ENCODE measurements at places on chromosomes 16 and 17.

GRCh38 chr17:44024271-44024663, 9.5 kb upstream of the TMEM101 start:
- no peak for DNase-seq

DNA sequence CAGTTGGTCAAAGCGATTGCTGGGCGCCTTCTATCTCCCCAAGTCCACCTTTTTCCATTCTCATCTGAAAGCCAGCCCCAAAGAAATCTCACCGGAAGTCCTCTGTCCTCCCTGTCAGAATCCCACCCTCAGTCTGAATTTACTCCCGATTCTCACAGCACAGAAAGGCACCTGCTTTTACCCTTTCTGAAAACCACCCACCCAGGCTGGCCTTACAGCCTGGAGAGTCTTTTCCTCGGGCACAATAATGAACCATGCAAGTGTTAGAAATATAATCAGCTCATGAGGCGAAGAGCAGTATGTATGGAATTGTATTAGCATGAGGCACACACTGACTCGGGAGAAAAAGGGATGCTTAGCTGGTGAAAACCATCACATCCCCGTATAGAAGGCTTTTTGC, 1.2 kb upstream of the ZFHX3 start:
- DNase-seq = no peak

- no peak for DNase-seq
These were observed 113.5 kb upstream of the FAM20A start for GRCh38 chr17:68714676-68715075.

DNA sequence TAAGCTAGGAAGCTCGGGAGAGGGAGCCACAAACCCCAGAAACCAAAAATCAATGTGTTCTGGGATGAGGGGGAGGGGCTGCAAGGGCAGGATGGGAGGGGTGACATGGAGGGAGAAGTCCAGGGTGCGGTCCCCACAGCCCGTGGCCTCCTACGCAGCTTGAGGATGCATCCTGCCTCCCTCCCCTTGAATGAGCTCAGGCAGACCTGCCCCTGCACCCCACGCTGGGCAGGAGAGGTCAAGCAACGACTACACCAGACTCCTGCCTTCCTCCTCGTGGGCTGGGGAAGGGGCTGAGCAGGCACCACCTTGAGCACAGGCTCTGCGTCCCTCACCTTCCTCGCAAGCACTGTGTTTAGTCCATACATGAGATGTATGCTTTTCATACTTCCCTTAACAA, 3.9 kb downstream of the ANKRD13B start:
- DNase-seq = no peak

GRCh38 chr16:85697431-85697830, 8.7 kb upstream of the GINS2 start:
- no peak for DNase-seq

- no peak for DNase-seq
These were observed 59.9 kb downstream of the ABR start for GRCh38 chr17:1119924-1120323.

DNA sequence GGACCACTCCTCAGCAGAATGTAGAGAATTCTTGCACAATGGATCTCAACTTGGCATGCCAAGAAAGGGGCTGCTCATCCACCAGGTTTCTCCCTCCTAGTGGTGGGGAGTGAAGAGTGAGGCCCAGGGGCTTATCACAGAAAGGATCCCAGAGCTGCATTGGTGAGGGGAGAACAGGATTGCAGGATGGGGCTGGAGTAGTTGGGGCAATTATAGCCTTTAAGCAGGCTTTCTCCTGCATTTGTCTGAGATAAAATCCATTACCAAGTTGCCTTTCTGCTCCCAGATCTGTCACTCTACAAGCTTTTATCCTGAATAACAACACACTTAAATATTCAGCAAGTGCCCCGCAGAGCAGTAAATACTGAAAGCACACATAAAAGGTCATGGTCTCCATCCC, 130.8 kb upstream of the CES5A start:
- no peak for DNase-seq

GRCh38 chr16:50202926-50203624, 50.0 kb downstream of the TENT4B start:
- DNase-seq = no peak

DNA sequence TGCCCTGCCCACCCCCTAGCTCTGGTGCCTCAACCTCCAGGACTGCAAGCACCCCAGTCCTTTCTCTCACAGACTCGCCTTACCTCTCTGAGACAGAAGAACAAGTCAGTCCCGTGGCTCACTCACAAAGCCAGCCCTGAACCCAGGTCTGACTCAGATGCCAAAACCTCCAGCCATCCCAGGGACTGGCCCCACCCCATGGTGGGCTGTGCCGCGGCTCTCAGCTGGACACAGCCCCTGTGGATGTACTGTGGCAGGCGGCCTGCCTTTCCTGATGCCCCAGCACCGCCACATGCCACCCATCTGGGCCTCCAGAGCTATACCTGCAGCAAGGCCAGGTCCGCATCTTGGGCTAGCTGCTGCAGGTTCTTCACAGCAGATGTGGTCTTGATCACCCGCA, 19.8 kb downstream of the MPG start:
- no peak for DNase-seq

DNA sequence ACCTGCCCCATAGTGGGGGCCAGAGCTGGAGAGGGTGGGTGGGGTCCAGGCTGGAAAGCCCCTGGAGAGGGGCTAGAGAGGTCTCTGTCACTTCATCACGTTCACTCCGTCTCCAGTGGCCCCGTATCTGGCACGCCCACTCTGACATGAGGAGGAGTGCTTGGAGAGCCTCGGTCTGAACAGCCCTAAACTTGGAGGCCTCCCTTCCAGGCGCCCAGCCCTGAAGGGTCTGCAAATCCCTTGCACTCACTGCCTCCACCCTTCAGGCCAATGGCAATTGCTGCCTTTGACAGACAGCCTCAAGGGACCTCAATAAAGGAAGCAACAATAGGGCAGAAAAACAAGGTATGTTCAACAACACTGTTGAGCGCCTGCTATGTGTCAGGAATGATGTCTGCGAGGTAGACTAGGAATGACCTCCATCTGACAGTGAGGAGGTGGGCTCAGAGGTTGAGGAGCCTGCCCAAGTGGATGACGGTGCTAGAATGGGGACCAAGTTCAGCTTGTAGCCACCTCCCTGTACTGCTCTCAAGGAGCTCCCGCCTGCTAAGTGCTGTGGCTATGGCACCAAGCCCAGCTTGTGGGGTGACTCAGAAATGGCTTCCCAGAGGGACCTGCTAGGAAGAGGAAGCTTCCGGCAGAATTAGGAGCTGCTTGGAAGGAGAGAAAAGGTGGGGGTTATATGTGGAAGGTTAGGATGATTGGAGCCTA, 2.9 kb upstream of the EPX start:
- DNase-seq = no peak

DNA sequence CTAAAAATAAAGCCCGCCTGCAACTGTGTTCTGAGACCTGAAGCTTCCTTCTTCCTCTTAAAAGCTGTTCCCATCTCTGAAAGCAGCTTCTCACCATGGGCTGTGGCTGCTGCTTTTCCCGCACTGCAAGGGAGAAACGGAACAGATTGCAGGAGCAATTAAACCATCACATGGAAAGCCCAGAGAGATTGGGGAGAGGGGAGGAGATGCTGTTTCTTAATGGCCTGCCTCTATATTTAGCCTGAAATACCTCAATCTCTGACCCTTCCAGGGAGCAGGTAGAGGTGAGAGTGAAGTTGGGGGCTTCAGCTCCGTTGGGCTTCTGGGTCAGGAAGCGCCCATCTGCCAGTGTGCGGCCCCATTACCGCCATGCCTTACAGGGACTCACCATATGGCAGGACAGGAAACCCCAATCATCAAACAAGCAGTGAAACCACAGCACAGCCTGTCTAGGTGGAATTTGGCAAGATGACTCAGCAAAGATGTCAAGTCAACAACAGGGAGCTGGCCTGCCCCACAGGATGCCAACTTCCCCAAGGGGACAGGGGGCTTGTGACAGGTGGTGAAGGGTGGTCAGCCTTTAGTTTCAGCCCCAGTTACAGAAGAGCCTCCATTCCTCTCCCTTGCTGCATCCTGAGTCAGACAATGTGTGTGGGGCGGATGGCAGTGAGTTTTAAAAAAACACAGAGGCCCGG, 286.6 kb upstream of the CCL2 start:
- no peak for DNase-seq

DNA sequence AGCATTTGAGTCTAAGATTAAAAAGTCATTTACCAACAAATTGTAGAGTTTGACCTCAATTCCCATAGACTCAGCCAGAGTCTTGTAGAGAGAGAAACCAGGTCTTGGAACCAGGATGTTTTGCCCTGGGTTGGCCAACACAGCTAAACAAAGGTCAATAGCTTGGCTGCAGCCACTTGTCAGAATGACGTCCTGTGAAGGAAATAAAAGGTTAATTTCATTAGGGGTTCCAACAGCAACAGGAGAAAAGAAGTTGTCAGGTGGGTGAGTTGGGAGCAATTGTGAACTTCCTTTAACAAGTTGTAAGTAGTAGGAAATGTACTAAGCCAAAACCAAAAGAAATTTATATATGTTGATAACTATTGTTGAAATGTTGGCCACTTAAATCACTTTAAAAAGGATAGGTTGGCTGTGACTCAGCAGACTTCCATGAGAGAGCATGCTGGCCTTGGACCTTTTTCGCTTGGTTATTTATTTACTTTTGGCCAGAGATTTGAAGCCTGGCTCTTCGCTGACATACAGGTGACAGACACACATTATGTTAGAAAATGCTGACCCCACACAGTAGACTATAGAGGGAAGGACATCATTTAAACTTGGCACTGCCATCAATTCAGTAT, 4.3 kb downstream of the TAT start:
- no peak for DNase-seq

GRCh38 chr16:89918453-89919347, at the start of gene MC1R:
TSS of gene MC1R (plus strand) at chr16:89918862. CDS start at chr16:89919259, 397 bp downstream.
- DNase-seq = no peak

GRCh38 chr17:72255481-72255880, 134.7 kb downstream of the SOX9 start:
- DNase-seq = no peak

- DNase-seq = peak; percentile 88
These were observed 57.9 kb upstream of the CACNG4 start for GRCh38 chr17:66906321-66907278.

DNA sequence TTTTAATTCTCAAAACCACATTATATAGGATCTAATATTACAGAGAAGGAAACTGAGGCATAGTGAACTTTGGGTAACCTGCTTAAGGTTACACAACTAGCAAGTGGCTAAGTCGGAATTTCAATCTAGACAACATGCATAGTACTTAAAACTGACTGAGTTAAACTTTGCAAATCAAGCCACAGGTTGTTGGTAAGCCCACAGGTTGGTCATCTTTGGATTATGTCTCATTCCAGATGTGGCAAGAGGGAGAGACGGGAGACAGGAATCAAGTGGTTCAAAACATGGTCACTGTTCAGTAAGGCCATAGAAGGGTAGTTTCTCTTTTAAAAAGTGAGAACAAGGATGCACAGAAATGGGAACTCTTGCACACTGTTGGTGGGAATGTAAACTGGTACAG, 57.1 kb downstream of the MYO1D start:
- no peak for DNase-seq

DNA sequence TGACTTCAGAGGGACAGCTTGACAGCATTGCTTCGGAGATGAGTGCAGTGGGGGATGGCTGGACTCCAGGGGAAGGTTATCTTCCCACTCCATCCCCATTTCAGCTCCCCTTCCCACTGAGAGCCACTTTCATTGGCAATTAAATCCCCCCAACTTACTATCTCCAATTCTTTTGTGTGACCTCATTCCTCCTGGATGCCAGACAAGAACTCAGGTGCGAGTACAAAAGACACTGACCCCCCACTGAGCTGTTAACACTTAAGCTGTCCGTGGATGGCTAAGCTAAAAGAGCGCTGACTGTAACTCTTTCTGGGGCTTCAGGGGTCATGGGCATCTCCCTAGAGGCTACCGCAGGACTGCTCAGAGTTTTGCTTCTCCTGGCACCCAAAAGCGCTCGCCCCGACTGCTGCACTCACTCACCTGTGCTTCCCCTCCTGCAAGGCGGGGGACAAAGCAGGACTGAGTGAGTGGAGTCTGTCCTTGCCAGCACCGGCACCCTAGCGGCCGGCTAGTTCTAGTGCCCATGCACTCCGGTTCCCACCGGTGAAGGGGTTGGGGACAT, 44.8 kb upstream of the FBXO47 start:
- no peak for DNase-seq

DNA sequence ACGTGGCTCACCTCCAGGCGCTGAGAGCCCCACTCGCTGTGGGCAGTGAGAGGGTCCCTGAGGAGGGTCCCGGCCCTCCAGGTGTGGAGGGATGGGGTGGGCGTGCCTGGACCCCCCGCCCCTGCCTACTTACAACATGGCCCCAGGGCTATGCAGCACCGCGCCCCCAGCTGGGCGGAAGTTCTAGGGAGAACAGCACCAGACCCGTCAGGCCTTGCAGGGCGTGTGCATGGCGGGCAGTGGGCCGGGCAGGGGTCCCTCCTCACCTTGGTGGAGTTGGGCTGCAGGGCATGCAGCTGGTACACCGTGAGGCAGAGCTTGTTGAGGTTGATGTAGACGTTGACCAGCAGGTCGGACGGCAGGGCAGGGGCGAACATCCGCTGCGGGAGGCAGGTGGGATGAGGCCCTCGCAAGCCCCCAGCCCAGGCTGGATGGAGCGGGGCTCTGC, 2.7 kb downstream of the SMIM22 start:
- no peak for DNase-seq

DNA sequence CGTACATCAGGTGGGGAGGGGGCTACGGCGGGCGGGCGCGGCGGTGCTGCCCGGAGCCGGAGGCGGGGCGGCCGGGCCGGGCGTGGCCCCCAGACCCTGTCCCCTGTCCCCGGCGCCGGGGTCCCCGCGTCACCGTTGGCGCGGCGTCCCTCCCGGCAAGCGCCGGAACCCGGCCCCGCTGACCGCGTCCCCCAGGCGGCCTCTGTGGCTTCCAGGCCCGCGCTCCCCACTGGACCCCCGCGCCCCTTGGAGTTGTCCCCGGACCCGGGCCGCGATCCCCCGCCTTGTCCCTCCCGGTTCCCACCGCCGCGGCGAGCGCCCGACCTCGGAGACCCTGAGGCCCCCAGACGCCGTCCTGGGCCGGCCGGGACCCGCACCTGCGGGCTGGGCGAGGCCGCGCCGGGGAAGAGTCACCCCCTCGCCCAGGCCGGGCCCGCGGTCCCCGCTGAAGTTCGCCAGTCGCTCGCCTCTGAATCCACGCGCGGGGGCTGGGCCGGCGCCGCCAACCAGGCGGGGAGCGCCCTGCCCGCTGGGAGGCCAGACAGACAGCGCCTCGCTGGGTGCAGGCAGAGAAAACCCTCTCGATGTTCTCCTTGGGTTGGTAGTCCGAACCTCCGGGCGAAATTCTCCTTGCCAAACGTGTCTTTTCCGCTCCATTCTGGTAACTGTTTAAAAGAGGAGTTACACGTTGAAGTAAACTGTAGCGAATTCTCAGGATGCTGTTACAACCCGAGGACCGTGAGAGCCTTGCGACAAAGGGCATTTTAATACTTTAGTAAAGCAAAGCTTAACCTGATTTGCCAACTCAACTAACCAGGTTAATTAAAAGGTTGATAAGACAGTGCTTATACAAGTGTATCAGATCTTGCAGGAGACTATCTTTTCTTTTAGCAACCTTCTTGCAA, 761 bp downstream of the GAN start:
- DNase-seq = peak; percentile 66

DNA sequence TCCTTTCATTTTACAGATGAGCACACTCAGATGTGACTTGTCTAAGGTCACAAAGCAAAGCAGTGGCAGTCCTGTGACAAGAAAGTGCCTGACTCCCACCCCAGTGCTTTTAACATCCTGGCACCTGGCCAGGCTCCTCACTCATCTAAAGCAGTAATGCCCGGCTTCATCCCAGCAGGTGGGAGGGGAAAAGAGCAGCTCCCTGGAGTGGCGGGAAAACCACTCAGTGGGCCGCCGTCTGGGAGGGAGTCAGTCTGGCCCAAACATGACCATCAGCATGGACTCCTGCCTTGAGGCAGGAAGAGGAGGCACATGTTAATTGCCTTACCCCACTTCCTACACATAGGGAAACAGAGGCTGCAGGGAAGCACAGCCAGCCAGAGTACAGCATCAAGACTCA, 2.6 kb downstream of the PCGF2 start:
- no peak for DNase-seq

Measured in head of caudate nucleus (tissue), 42 donors.